ENCODE measurements at places on chromosomes 16 and 17.

GRCh38 chr16:24580665-24581064, 41.3 kb downstream of the RBBP6 start:
- DNase-seq, result no peak

GRCh38 chr17:78168242-78168902, at the start of gene SYNGR2:
SYNGR2 (plus strand) TSS chr17:78168581; CDS start chr17:78168617, 36 bp downstream.
- DNase-seq, result no peak

DNA sequence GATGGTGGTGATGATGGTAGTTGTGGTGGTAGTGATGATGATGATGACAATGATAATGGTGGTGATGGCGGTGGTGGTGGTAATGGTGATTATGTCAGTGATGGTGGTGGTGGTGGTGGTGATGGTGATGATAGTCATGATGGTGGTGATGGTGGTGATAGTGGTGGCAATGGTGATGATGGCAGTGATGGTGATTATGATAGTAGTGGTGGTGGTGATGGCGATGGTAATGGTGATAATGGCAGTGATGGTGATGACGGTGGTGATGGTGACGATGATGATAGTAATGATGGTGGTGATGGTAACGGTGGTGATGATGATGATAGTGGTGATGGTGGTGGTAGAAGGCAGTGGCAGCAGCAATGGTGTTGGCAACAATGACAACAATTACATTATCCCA, 55.3 kb downstream of the RBFOX3 start:
- no peak for DNase-seq

DNA sequence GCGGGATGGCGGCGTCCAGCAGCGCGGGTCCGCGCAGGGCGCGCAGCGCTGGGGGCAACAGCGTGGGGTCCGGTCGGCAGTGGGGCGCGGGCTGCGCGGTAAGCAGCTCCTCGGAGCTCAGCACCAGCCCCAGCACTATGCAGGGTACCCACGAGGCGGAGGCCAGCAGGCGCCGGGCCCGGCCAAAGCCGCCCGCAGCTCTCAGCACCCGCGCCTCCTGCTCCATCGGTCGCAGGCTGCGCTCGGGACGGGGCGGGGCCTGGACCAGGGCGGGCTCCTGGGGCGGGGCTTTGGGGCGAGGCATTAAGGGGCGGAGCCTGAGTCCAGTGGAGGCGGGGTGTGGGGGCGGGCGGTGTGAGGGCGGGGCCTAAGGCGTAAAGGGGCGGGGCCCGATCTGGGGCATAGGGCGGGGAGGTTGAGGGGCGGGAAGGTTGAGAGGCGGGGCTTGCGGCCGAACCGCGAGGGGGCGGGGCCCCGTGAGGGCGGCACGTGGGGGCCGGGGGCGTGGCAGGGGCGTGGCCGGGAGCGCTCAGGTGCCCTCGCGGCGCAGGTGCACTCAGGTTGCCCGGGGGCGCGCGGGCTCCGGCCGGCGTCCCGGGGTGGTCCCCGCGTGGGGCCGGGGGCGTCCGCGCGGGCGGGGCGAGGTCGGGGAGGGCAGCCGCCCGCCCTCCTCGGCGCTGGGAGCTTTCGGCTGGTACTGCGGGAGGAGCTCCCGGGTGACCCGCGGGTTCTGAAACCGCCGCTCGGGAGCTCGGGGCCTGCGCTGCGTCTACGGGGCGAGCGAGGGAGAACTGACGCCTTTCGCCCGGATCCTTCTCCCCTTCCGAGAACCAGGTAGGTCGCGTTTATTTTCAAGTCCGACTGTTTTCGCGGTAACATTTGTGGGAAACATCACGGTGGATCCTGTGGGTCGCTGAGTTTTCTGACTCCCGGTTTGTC, 1.4 kb upstream of the SLC22A31 start:
- no peak for DNase-seq

DNA sequence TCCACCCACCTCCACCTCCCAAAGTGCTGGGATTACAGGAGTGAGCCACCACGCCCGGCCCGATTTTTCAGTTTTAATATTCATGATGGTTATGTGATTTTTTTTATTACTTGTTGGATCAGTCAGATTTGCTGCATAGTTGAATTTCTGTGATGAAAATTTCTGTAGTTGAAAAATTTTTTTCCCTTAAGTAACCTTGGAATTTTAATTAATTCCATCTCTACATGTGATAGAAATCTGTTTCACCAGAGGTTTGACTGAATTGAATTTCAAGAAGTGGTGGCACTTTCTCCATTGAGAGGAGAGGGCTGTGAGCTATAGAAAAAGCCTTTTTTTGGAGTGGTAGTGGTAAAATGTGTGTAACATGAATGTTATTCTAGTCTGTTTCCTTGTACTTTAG, 24.7 kb downstream of the WIPF2 start:
- no peak for DNase-seq
